ENCODE measurements at places on chromosomes 2 and 18.

DNA sequence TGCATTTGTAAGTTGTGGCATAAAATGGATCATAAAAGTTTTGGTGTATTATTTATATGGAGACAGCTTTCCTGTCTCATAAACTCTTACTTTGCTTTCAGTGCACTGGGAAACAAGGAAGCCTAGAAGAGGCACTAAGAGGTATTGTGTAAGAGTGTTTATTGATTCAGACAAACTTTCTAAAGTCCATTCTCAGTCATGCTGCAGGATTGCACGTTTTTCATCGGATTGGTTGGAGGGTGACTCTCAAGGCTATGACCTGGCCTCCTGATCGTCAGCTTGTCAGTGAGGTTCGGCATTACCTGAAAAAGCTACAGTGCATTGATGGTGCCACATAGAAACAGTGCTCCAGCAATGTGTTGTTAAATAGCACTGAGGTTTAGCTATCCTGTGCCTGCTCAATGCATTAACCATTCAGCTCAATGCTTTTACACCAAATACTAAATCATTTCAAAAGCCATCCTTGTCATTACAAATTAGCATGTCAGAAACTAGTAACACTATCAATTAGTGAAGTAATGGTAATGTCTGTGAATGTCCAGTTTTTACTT is 545.5 kb downstream of the CBLN2 start:
- no peak for DNase-seq

- DNase-seq, result peak; percentile 27
These were observed 190.7 kb upstream of the SIX2 start for GRCh38 chr2:45199973-45200372.

DNA sequence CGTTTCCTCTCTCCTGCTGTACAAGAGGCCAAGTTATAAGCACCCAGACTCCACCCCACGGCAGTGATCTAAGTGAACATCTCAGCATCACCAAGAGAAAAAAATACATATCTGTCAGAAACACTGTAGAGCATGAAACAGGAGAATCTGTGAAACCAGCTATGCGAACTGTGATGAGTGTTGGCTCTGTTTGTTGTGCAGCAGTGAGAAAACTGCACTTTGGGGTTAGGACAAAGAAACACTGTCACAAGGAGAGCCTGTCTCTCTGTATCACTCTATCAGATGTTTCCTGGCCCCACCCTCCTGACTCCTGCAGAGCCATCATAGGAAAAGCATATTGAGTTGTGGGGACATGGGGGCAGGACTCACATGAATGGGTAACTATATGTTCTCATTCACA is 87.1 kb downstream of the LAMA3 start:
- DNase-seq, result no peak

DNA sequence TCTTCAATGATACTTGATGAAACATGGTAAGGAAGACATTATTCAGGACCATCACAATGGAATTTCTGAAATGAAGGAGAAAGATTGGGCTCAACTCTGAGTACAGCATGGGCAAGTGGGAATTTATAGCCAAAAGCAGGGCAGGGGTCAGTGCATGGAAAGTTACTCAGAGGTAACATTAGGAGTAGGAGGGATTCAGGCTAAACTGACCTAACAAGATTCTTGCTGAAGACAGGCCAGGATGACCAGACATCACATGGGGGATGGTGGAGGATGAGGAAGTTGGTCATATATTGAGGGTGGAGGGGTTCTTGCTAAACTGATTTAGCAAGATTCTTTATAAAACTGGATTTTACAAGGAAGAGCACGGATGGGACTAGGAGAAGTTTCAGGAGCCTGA is 489.8 kb downstream of the ADCYAP1 start:
- no peak for DNase-seq

DNA sequence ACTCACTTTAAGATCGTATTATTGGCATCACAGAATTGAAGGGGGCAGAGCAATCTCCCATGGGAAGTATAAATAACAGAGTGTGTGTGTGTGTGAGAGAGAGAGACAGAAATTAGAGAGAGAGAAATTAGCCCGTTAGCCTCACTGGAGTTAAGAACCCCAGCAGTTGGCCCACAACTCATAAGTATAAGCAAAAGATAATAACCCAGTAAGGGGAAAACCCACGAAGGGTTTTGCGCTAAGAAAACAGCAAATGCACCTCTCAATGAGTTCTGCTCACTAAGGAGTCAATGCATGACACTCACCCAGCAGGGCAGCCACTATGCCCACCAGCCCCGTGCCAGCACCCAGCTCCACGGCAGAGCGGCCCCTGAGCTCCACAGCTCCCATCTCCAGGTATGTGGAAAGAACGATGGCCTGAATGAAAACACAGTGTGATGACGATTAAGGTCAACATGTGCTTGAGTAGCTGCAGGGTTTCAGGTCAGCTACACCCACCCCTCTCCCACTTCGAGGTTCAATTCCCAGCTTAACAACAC is 3.6 kb downstream of the METTL21A start:
- no peak for DNase-seq

DNA sequence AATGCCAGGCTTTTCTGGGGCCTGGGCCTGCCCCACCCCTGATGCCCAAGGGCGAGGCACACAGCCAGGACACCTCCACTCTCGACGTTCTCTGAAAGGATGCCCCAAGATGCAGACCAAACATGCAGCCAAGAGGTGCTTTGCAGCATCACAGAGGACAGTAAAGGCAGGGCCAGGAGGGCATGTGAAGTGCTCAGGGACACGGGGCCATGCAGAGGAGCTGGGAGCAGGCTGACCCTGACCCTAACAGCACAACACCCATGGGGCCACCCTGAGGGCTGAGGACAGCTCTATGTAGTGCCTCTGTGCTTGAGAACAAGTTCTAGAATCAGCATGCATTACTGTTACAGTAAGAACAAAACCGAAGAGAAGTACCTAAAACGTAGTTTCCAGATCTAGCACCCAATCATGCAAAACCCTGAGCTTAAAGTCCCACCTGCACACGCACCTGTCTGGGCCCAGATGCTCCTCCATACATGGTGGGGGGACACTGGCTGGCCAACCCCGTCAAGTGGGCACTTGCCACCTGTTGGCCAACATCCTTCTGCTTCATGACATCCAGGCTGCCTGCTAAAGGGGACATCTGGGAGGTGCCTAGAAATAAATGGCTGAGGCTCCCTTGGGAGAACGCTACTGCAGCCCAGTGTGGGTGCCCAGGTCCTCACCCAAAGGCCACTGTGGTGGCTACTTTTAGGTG is 15.4 kb downstream of the HS6ST1 start:
- no peak for DNase-seq

DNA sequence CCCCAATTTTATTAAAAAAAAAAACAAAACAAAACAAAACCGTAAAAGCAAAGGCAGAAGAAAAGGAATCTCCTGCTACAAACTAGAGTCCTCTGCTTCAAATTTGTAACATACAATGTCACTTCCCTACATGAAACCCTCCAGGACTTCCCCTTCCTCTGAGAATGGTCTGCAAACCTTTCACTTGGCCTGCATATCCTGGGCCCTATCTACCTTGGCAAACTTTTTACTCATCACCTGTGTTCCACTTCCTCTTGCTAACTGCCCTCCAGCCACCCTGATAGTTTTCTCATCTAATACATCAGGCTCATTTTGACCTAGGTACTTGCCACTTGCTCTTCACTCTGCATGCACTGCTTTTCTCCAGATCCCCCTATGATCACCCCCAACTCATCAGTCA is 255.5 kb downstream of the ETAA1 start:
- no peak for DNase-seq

DNA sequence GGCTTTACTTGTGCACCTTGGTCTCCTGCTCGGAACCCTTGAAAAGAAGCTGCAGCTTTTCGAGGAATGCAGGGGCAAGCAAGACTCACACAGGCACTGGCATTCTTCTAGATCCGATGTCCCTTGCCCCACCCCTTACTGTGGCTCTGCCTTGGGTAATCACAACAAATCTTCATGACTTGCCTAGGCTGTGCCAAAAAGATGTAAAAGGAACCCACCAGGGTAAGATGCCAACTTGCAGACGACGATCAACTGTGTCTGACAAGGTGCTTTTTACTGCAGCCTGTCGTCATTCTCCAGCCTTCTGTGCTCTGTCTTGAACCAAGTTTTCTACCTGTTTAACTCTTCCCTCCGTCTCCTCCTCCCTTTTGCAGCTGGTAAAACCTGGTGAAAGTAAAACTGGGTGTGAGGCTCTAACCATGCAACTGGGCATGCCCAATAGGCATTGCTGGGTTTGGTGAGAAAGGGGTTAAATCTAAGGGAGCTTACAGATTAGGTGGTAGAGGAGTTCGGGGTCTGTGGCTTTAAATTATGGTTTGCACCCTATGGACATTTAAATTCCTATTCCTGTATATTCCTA is 909 bp upstream of the NRXN1 start:
- no peak for DNase-seq

GRCh38 chr2:173797586-173798263 is 167.4 kb downstream of the SP3 start:
- DNase-seq, result no peak

DNA sequence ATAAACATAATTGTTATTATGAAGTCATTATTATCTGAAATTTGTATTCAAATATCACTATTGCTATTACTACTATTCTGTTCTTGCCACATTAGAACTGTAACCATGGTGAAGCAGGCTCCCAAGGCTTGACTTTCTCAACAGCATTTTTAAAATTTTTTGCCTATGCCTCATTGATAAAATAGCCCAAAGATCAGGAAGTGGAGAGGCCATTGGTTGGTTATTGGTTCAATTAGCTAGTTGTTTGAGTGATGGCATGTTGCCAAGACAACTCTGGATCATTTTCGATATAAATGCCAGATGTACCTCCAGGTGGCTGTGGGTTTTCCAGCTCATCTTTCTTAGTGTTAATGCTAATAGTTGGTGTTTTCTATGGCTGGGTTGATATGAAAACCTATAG is 513.5 kb downstream of the TRIB2 start:
- no peak for DNase-seq

- DNase-seq, result no peak
These were observed 132.7 kb upstream of the NT5C1B start for GRCh38 chr2:18722101-18722500.

- DNase-seq, result no peak
These were observed 350.9 kb upstream of the CDH20 start for GRCh38 chr18:60982329-60982695.

GRCh38 chr2:15365411-15365810 is 195.7 kb downstream of the NBAS start:
- no peak for DNase-seq

GRCh38 chr2:140863713-140864112 is 1267.1 kb downstream of the LRP1B start:
- peak; percentile 90 for DNase-seq

- DNase-seq, result no peak
These were observed 59.8 kb downstream of the MOGAT1 start for GRCh38 chr2:222731201-222731621.

GRCh38 chr2:203021991-203022390 is 7.3 kb downstream of the NBEAL1 start:
- DNase-seq, result peak; percentile 21

GRCh38 chr2:239433777-239434403 is 33.1 kb upstream of the HDAC4 start:
- DNase-seq, result peak; percentile 7

DNA sequence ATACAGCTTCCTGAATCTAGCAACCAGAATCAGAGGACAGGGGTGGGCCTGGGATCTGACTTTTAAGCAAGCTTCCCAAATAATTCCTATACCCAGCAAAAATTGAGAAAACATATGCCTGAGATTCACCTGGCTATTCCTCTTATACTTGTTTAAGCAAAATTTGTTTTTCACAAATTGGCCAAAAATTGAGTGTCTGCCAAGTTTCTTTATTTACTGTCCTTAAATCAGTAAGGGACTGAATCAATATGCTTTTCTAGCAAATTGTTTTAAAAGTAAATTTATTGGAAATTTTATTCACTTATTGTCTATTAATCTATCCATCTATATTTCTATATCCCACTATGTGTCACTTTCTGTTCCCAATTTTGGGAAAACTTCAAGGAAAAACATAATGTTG is 337.0 kb upstream of the ZNF804A start:
- no peak for DNase-seq

GRCh38 chr18:58576638-58577251 is 52.1 kb downstream of the ALPK2 start:
- no peak for DNase-seq

DNA sequence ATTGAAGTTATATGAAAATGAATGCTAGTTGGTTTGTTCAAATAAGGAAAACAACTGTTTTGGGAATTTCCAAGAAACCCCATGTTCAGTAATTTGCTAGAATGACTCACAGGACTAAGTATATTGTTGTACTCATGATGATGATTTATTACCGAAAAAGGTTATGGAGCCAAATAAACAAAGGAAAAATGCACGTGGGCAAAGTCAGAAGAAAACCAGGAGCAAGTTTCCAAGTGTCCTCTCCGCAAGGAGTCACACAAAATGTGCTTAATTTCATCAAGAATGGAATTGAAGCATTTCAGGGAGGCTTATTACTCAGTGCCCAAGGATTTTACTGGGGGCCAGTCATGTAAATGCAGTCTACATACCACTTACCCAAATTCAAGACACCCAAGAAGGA is 1652.4 kb upstream of the TMEFF2 start:
- DNase-seq, result peak; percentile 87

- DNase-seq, result no peak
These were observed 20.9 kb downstream of the OXER1 start for GRCh38 chr2:42742740-42743658.

DNA sequence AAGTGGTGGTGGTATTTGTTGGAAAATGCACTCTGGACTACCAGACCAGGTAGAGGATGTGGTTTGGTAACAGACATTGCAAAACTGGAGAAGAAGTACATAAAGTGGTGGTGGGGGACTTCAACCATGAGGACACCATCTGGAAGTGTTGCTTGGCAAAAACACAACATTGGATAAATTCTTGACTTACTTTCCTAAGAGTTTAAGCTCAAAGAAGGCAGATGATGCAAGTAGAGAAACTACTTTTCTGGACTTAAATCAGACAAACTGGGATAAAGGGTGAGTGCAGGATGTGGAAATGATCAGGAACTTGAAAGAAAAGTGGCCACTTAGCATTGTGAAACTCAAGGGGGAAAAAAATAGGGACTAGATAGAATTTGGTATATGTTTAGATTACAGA is 487.4 kb downstream of the ZEB2 start:
- peak; percentile 56 for DNase-seq

DNA sequence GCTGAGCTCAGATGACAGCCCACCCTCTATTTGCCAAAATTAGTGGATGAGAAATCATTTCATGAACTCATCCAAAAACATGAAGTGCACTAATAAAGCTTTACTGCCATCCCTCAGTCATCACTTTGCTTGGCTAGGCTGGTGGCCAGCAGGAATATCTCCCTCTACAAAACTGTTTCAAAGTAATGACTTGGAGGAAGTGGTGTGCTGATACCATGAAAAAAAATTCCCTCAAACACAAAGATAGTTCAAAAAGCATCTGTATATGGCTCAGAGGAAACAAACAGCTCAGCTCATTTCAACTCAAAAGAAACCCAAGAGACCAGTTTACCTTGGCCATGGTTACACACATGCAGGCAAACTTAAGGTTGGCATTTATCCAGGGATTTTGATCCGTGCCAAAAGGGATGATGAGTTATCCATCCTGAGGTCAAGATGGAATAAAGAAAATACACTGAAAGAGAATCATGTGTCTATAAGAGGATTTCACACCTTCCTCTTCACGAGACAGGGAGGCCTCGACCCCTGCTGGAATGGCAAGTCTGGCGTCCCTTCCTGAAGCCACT is 18.4 kb upstream of the WIPF1 start:
- peak; percentile 82 for DNase-seq

GRCh38 chr2:224213396-224213795 is 174.3 kb upstream of the SERPINE2 start:
- no peak for DNase-seq
